ENCODE measurements at places on chromosomes 11 and 22.

DNA sequence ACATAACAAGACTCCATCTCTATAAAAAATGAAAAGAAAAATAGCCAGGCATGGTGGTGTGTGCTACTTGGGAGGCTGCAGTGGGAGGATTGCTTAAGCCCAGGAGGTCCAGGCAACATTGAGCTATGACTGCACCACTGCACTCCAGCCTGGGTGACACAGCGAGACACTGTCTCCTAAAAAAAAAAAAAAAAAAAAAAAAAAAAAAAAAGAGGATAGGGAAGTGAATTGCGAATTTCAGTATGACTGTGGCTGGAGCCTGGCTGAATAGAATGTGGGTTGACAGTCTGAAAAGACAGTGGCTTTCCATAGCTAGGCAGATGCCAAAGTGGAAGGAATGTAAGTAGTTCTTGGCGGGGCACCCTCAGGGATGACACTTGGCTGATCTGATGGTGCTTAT is 6.4 kb upstream of the LDHAL6A start:
- DNase-seq, result no peak

- no peak for DNase-seq
Measured at GRCh38 chr22:39439170-39439569, 17.6 kb upstream of the MGAT3 start.

DNA sequence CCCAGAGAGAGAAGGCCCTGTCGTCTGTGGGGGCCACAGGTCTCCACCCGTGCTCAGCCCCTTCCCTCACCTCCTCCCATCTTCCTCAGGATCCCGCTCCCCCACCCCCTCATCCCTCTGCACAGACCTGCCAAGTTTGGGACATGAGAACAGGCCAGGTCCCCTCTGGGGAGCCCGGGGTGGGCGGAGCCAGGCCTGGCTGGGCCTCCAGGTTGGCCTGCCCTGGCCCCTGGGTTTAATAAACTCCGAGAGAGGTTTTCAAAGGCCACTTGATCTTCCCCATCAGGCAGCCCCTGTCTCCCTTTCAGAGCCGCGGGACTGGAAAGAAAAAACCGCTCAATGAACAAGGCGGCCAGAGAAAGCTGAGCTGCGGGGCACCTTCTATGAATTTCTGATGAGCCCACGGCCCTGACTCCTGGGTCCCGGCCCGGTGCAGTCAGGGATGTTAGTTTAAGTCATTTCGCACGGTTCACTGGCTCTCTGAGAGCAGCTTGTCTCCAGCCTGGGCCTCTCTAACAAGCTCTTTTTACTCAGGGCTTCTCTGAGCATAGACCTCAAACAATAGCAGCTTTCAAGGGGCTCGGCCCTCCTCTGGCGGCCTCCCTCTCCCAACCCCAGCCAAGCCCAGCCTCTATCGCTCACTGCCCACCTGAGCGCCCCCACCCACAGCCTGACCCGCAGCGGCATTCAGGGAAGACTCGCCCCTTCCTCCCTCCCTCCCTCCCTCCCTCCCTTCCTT is 64.8 kb downstream of the RPUSD4 start:
- DNase-seq, result peak; percentile 96

GRCh38 chr22:41908411-41909309 is 6.2 kb downstream of the SHISA8 start:
- DNase-seq, result no peak

- no peak for DNase-seq
Measured at GRCh38 chr11:131499199-131499598, 128.8 kb downstream of the NTM start.

DNA sequence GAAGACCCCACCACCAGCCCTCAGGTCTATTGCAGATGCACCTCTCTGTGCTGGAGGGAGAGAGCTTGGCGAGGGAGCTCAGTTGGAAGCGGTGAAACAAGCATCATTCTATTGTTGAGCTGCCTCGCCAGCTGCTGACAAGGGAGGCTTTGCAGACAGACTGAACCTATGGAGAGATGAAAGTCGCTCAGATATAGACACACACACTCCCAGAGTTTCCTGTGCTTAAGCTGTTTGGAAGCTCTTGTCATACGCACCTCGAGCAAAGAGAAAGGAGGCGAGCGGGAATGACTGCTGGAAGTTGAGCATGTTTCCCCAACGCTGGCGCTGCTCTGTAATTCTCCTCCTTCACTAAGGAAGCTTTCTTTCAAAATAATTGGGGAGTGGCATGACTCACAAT is 126.1 kb downstream of the TRIM29 start:
- DNase-seq, result no peak

GRCh38 chr11:45181889-45182550 is 35.6 kb downstream of the PRDM11 start:
- no peak for DNase-seq

- no peak for DNase-seq
Measured at GRCh38 chr22:19832476-19833108, 22.1 kb downstream of the GNB1L start.

- no peak for DNase-seq
Measured at GRCh38 chr11:71304491-71304890, 52.1 kb upstream of the SHANK2 start.

- no peak for DNase-seq
Measured at GRCh38 chr22:39877079-39877845, 16.3 kb downstream of the ENTHD1 start.

DNA sequence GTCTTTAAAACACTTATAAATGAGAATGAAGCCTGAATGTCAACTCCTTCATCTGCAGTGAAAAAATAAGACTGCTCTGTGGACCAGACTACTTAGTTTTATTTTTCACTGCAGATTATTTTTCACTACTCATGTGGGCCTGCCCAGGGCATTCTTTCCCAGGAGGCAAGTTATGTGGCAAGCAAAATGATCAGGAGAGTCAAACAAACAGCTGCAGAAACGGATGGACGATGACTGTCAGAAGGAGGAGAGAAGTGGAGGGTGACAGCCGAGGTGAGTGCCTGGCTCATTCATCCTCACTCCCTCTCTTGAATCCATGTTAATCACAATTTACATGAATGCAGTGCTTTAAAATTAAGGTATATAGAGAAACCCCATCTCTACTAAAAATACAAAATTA is 5.8 kb upstream of the LRP5 start:
- no peak for DNase-seq

DNA sequence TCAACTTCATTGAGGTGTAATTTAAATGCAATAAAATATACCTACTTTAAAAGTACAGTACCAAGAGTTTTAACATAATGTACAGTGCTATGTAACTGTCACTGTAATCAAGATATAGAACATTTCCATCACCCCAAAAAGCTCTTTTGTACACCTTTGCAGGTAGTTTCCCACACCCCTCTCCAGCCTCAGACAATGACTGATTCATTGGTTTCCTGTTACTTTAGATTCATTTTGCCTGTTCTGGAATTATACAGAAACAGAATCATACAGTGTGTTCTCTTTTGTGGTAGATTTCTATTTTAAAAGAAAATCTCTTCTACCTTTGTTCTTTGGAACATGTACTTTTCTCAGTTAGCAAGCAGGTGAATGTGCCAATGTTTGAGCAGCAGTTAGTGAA is 38.2 kb downstream of the SHISA8 start:
- DNase-seq, result no peak

GRCh38 chr11:133064152-133064877 is 468.0 kb downstream of the OPCML start:
- peak; percentile 87 for DNase-seq

- DNase-seq, result no peak
Measured at GRCh38 chr22:22948651-22949571, 61.3 kb downstream of the IGLL5 start.

DNA sequence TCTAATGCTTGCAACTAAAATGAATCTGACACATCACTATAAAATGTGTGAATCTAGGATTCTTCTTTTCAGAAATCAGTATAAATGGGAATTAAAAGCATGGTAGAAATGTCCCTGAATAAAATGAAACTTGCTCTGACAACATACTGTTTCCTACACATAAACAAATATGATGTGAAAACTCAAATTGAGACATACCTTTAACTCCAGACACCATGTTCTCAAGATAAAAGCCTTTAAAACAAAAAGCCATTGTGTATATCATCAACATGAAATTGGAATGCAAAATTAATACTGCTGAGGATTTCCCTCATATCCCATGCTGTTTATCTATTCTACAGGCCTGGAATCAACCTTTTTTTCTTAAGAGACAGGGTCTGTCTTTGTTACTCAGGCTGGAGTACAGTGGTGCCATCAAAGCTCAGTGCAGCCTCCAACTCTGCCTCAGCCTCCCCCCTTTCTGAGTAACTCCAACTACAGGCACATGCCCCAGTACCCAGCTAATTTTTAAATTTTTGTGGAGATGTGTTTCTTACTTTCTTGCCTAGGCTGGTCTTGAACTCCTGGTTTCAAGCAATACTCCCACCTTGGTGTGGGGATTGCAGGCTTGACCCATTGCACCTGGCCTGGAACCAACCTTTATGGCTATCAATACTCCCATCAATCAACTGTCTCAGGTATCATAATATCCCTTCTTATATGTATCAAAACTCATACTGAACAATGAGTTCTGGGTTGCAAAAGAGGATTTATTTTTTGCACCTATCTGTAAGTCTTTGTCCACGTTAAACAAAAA is 6.7 kb downstream of the TAF1D start:
- no peak for DNase-seq

GRCh38 chr11:130876100-130876499 is 40.2 kb downstream of the SNX19 start:
- no peak for DNase-seq

DNA sequence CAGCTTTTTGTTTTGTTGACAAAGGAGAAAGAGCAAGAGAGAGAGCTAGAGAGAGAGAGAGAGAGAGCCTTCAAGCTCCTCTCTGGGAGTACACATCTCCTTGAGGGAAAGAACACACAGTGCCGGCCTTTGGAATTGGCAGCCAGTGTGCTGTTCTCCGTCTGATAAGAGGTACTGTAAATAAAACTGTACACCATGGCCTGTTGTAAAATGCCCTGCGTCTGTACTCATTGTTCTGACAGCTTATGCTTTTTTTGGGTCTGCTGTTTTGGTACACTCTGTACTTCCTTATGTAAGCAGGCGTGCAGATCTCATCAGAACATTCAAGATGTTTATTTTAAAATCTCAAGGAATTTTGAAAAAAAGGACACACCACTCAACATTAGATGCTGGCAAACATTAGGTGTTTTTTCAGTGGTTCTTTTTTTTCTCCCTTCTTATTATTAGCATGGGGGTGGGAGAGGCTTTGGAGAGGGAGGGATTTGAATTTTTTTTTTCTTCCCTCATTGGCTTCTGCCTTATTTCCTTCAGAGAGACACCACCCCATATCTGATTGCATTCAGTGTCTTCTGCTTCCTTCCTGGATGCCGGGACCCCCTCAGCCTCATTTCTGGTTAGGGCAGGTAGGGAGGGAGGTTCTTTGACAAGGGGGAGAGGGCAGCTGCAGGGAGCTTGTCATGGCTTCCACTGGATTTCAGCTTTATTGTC is 116.8 kb upstream of the NNMT start:
- DNase-seq, result peak; percentile 3

- no peak for DNase-seq
Measured at GRCh38 chr11:64056213-64056785, 20.6 kb downstream of the FLRT1 start.

- DNase-seq, result no peak
Measured at GRCh38 chr22:19638282-19639015, 75.9 kb upstream of the SEPTIN5 start.

DNA sequence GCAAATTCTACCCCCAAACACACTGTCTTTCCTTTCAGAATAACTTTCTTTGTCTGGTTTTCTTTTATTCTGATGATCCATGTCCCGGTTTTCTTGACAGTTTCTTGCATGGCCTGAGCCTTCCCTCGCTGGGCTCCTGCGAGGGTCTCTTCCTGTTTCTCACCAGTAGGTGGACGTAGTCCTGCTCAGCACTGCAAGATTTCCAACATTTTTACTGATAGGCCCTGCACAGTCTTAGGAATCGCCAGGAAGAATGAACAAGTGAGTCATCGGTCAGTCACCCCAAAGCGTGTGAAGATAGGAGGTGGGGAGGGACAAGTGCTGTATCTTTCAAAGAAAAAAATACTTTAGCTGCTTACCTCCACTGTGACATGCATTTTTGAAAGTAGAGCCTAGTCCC is 16.9 kb upstream of the KIRREL3 start:
- DNase-seq, result no peak

DNA sequence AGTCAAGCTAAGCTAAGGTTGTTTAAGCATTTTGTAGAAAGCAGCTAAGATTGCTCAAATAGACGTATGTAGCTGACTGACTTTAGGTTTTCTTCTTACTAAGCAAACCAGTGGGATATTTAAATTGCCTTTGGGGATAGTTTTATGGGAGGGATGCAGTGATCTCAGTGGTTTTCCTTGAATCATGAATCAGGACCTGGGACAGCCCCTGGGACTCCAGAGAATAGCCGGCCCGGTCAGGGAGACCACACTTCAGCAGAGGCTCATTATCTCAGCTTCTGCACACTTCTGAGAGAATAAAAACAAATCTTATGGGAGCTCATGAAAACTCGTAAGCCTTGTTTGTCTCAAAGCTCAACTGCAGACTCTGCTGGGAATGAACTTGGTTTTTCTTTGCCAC is at the start of gene OR9I1:
Gene OR9I1 (minus strand): TSS at position 62 of the 400 bp plus-strand sequence. CDS start 6,086 bp downstream, outside the sequence.
- no peak for DNase-seq

DNA sequence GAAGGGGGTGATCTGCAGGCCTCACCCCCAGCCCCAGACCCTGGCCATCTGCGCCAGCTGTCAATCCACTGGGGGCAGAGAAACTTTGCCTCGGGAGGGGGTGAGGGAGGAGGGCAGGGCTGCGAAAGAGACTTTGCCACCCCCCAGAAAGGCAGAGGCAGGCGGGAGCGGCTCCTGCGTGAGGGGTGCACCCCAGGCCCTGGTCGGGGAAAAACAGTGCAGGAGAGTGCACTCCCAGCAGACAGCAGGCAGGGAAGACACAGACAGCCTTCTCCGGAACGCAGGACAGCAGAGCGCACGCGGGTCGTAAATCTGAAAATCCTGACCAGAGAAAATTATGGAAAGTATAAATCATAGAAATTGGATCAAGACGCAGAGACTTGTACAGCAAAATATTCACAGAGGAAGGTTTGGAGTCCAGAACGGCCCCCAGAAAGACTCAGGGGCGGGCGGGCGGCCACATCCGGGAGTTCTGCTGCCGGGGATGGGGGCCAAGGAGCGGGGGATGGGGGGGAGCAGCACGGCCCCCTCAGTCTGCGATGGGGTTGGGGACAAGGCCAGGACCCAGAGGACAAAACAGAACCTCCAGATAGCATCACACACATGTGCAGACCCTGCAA is 8.0 kb upstream of the MRPL23 start:
- no peak for DNase-seq

- DNase-seq, result no peak
Measured at GRCh38 chr11:27263046-27263445, 100.0 kb downstream of the CCDC34 start.

DNA sequence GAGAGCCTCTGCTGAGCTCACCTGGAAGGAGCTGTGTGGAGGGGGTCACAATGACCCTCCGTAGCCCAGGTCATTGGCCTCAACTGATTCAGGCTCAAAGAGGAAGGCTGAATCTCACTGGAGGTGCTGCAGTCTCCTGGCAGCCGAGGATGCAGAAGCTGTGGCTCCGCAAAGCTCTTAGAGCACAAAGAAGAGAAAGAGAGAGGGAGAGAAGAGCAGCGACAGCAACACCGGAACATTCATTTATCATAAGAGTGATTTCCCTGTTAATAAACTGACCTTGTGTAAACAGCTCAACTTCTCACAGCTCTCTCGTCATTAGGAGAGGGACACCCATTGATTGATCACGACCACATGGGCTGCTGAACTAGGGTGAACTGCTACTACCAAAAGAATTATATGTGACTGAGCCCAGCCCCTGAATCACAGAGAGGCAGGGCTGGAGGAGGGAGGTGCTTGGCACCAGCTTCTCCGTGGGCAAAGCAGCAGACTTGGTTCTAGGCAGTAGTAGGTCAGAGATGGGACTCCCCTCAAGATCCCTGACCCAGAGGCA is 281.7 kb downstream of the NXPE2 start:
- DNase-seq, result no peak

Measured in NCI-H1105 treated with DMSO at 0.1 percent for 48 hours (cell line).